ENCODE measurements at places on chromosomes 6 and 20. TPM values are rescaled to one million over a fixed set of nuclear protein-coding genes. Genes with fewer than 3 reads are reported as not detected.
A peak's percentile ranks its signal among the peaks of the same experiment; 100 is the strongest.

DNA sequence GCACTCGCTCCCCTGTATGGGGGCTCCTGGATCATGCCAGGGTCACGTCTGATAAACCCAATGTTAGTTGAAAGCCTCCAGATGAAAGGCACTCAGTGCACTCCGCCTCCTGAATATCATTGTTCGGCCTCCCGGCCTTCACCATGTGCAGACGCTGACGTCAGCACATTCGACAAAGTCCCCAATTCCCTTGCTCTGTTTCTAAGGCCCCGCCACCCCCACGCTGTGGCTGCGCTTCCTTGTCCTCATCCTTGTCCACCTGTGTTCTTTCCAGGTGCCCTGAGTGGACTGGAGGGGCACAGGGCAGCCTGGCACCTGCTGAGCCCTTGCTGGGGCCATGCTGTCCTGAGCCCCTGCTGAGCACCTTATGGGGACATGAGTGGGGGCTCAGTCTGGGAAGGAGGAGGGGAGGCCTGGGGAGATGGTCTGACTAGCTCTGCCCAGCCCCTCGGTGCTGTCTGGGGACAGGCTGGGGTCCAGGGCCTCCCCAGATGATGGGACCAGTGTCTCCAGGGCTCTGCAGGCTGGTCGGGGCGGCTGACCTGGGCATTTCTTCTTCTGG, 9.8 kb upstream of the BHLHE23 start:
- peaks cover 57% of the 10 kb centered on the region for H3K27me3 ChIP-seq
- peaks cover 7% of the 10 kb centered on the region for H3K4me1 ChIP-seq
- no peak for DNase-seq
- H3K36me3 ChIP-seq: no peaks in the 10 kb centered on the region
- H3K27ac ChIP-seq: no peak overlapping the region

The ZC2HC1B gene
- not detected for total RNA-seq

GRCh38 chr6:157741321-157741947, 81.6 kb upstream of the SNX9 start:
- no peak overlapping the region for H3K27ac ChIP-seq
- peaks cover 6% of the 10 kb centered on the region for H3K27me3 ChIP-seq
- H3K36me3 ChIP-seq: no peaks in the 10 kb centered on the region
- DNase-seq: no peak
- no peak overlapping the region for H3K4me3 ChIP-seq

The BCL2L1 gene
- 136 TPM for total RNA-seq

- no peaks in the 10 kb centered on the region for H3K4me1 ChIP-seq
- no peak overlapping the region for H3K27ac ChIP-seq
- no peak overlapping the region for H3K4me3 ChIP-seq
- no peaks in the 10 kb centered on the region for H3K36me3 ChIP-seq
- peaks cover 6% of the 10 kb centered on the region for H3K27me3 ChIP-seq
- no peak for DNase-seq
Observed at GRCh38 chr6:133683308-133683580, 205.7 kb upstream of the TCF21 start.

GRCh38 chr20:48131581-48131980, 346.3 kb upstream of the SULF2 start:
- peaks cover 3% of the 10 kb centered on the region for H3K27me3 ChIP-seq
- no peak overlapping the region for H3K27ac ChIP-seq
- H3K4me1 ChIP-seq: peaks cover 10% of the 10 kb centered on the region
- no peak for DNase-seq
- no peaks in the 10 kb centered on the region for H3K36me3 ChIP-seq

GRCh38 chr20:51797357-51798025, 4.8 kb downstream of the SALL4 start:
- H3K4me3 ChIP-seq: peak overlapping the region; percentile 62
- H3K27ac ChIP-seq: peak overlapping the region; percentile 83
- H3K36me3 ChIP-seq: peaks cover 5% of the 10 kb centered on the region
- DNase-seq: no peak
- H3K4me1 ChIP-seq: peaks cover 58% of the 10 kb centered on the region
- no peaks in the 10 kb centered on the region for H3K27me3 ChIP-seq

The ALDH8A1 gene
- total RNA-seq: 0.40 TPM

The TREM2 gene
- total RNA-seq: not detected

The OLIG3 gene
- total RNA-seq: not detected

DNA sequence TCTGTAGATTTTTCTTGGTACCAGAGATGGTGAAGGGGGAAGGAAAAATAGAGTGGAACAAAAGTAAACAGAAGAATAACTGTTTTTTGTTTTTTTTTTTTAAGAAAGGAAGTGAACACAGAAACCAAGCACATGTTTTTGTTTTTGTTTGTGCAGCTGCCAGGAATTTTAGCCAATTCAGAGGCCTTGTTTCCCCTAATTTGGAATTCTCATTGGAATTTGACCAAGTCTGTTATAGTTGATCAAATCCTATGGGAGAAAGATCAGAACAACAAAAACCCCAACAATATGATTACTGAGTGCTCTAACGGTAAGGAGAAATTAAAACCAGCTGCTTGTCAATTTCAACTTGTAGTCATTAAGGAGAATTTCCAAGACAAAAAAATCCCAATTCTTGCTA, 18.2 kb upstream of the IL22RA2 start:
- no peaks in the 10 kb centered on the region for H3K4me1 ChIP-seq
- no peaks in the 10 kb centered on the region for H3K27me3 ChIP-seq
- DNase-seq: no peak

- no peaks in the 10 kb centered on the region for H3K4me1 ChIP-seq
- H3K4me3 ChIP-seq: no peak overlapping the region
- no peak overlapping the region for H3K27ac ChIP-seq
- no peak for DNase-seq
Observed at GRCh38 chr20:13174402-13174801, 46.7 kb upstream of the ISM1 start.

GRCh38 chr20:5074232-5074674, 45.5 kb downstream of the PCNA start:
- no peak overlapping the region for H3K27ac ChIP-seq
- H3K27me3 ChIP-seq: no peaks in the 10 kb centered on the region
- H3K4me3 ChIP-seq: no peak overlapping the region
- peaks cover 1% of the 10 kb centered on the region for H3K36me3 ChIP-seq
- peaks cover 5% of the 10 kb centered on the region for H3K4me1 ChIP-seq
- no peak for DNase-seq

DNA sequence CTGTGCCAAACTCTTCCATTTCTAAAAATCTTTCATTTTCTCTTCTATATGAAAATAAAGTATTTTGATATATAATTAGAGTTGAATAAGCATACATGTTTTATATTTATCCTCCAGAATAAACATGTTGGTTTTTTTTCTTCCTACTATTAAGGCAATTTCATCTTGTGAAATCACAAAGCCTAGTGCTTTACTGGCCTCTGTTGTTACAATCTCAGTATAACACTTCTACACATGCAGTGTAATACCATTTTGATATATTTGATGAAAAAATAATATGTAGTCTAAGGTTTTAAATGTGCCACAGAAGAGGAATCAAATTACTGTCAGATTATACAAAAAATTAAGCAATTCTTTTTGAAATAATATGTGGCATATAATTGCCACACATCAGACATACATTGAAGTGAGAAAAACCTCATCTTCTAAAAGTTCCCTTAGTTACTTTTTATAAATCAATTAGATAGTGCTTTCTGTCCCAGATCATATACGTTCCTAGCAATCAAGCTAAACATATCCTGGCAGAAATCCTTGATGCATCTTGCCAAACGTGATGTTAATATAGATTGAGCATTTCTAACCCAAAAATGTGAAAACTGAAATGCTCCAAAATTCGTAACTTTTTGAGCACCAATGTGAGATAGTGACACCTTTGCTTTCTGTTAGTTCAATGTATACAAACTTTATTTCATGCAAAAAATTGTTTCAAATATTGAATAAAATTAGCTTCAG, 225.1 kb upstream of the MANEA start:
- no peaks in the 10 kb centered on the region for H3K36me3 ChIP-seq
- H3K4me1 ChIP-seq: peaks cover 5% of the 10 kb centered on the region
- no peak overlapping the region for H3K4me3 ChIP-seq
- H3K27ac ChIP-seq: no peak overlapping the region
- no peaks in the 10 kb centered on the region for H3K27me3 ChIP-seq

- no peak overlapping the region for H3K27ac ChIP-seq
- peak; percentile 41 for DNase-seq
- H3K27me3 ChIP-seq: peaks cover 3% of the 10 kb centered on the region
- H3K4me1 ChIP-seq: peaks cover 16% of the 10 kb centered on the region
- peak overlapping the region; percentile 87 for H3K4me3 ChIP-seq
Observed at GRCh38 chr6:139029470-139030227, 1.1 kb downstream of the ABRACL start.

The NHSL1 gene
- total RNA-seq: 86.5 TPM

DNA sequence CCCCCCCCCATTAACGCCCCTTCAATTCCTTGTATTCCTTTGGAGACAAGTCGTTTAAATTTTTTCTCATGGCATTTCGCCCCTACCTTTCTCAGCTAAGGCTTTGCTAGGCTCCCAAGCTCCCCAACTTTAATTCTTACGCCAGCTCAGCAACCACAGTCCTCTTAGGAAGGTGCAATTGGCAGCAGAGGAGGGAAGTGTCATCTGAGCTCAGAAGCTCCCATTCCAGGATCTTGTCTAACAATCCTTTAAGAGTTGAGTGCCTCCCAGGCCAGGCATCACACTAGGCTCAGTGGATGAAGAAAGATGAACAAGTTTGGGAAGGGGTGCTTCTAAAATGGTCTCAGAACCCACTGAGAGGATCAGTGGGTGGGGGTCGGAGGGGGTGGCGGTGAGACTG, 131.2 kb upstream of the AKAP12 start:
- H3K4me1 ChIP-seq: no peaks in the 10 kb centered on the region
- H3K27ac ChIP-seq: no peak overlapping the region
- DNase-seq: no peak
- H3K36me3 ChIP-seq: peaks cover 2% of the 10 kb centered on the region
- H3K27me3 ChIP-seq: peaks cover 14% of the 10 kb centered on the region
- no peak overlapping the region for H3K4me3 ChIP-seq

The C6orf15 gene
- not detected for total RNA-seq

The IL20RA gene
- total RNA-seq: 0.84 TPM

- H3K27me3 ChIP-seq: no peaks in the 10 kb centered on the region
- no peak overlapping the region for H3K4me3 ChIP-seq
- H3K36me3 ChIP-seq: peaks cover 47% of the 10 kb centered on the region
- no peak for DNase-seq
- H3K4me1 ChIP-seq: no peaks in the 10 kb centered on the region
Observed at GRCh38 chr6:167034056-167034455, 34.9 kb downstream of the CEP43 start.

The ZGPAT gene
- total RNA-seq: 38.5 TPM

GRCh38 chr6:22631091-22631490, 61.7 kb downstream of the HDGFL1 start:
- peaks cover 1% of the 10 kb centered on the region for H3K36me3 ChIP-seq
- H3K4me3 ChIP-seq: no peak overlapping the region

DNA sequence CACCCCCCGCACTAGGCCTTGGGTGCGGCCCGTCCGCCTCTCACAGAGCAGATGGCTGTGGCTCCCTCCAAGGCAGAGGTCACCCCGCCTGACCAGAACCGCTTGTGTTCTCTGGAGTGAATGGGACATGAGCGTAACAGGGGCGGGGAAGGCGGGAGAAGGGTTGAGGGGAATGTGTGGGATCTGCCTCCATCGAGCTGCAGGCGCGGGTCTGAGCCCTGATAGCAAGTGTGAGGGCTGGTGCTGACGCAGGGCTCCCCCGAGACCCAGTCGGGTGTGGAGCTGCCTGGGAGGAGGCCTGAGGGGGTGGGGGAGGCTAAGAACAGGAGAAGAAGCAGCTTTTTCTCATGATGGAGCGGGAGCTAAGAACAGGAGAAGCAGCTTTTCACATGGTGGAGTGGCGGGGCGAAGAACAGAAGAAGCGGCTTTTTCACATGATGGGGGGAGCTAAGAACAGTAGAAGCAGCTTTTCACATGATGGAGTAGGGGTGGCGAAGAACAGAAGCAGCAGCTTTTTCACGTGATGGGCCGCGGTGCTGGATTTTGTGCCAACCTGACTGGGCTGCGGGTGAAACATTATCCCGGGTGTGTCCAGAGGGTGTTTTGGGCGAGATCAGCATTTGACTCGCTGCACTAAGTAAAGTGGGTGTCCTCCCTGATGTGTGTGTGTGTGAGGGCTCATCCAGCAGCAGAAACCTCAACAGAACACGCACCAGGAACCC, 169.3 kb downstream of the TTLL2 start:
- H3K4me1 ChIP-seq: peaks cover 46% of the 10 kb centered on the region
- H3K4me3 ChIP-seq: no peak overlapping the region
- H3K27ac ChIP-seq: peak overlapping the region; percentile 73
- DNase-seq: no peak
- H3K36me3 ChIP-seq: no peaks in the 10 kb centered on the region
- H3K27me3 ChIP-seq: no peaks in the 10 kb centered on the region

DNA sequence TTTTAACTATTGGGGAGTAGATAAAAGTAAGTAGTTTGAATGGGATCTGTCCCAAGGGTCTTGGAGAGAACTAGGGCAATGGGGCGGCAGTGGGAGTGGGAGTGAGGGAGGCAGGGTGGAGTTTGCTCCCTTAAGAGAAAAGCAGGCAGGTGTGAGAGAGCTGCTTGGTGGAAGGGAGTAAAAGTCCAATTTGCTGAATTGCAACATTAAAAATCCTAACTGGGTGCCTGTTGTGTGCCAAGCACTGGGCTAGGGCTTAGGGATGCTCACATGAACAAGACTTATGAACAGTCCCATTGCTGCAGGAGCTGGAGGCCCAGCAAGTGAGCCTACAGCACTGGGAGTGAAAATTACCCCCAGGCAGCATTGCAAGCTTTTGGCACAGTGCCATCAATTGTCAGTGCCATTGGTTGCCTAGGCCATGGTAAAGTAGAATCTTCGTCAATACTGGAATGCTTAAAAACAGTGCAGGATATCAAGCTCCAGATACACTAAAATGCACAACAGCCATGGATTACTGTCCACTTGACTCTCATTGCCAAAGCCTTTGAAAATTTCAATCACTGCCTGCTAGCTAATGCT, 277.7 kb upstream of the JARID2 start:
- H3K4me1 ChIP-seq: peaks cover 7% of the 10 kb centered on the region
- no peak overlapping the region for H3K4me3 ChIP-seq
- no peaks in the 10 kb centered on the region for H3K36me3 ChIP-seq
- no peak for DNase-seq
- no peak overlapping the region for H3K27ac ChIP-seq

DNA sequence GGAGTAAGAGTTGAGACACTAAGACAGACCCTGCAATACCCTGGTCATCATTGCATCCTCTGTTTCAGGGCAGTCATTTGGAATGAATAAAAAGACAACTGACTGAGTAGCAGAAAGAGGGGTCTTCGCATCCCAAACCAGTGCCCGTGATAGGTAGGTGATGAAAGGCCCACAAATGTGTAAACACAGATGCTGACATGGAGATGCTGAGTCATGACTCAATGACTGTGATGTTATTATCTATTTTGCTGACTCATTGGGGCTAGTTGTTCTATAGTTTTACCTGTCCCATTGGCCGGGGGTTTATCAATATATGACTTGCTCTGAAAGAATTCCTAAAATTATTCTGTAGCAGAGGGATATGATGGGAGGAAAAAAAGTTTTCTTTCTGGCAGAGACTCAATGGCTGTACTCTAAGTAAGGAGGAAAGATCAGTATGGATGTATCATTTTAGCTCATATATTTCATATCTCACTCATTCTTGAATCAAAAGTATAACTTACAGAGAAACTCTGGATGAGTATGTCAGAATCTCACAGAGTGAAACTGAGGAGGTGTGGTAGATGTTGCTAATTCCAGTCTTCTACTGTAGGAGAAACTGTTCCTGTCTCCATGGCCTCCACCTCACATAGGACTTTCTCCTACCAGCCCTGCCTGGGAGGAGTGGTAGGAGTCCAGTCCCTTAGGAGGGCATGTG, 119.9 kb upstream of the PREP start:
- DNase-seq: no peak
- H3K36me3 ChIP-seq: no peaks in the 10 kb centered on the region

Data from progenitor cell of endocrine pancreas (in vitro differentiated cells).